Activated gamma-delta T cell treated with Interleukin-2 at 50 U/mL for 16 hours (primary cell): ENCODE measurements at places on chromosomes 3 and 15.

- DNase-seq, result no peak
Measured at GRCh38 chr3:172040981-172041963, 1.9 kb downstream of the FNDC3B start.

- DNase-seq, result no peak
Measured at GRCh38 chr3:116453666-116454346, 8.5 kb upstream of the LSAMP start.

GRCh38 chr3:47741925-47742324 is 39.8 kb downstream of the SMARCC1 start:
- DNase-seq, result no peak

DNA sequence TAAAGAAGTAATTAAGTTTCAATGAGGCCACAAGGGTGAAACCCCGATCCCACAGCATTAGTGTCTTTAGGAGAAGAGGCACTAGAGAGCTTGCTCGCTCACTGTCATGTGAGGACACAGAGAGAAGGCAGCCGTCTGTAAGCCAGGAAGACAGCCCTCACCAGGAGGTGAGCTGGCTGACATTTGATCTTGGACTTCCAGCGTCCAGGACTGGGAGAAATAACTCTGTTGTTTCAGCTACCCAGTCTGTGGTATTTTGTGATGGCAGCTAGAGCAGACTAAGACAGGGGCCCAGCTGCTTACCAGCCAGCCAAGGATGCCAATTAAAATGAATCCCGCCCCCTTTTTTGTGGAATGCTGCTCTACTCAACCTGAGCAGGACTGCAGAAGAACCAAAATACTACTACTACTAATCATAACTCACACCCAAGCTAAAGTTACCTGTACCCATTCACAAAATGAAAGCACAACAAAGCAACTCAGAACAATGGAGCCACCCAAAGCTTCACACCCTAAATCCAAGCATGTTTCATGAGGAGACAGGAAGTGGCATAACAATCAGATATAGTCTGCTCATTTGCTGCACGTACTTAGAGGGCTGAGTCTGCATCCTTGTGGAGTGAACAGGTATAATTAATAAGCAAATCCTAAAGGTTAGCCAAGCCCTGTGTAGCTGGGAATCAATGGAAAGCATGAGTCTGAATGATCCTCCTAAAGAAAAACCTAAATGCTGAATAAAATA is 35.6 kb upstream of the RHCG start:
- no peak for DNase-seq

GRCh38 chr3:82654708-82655107 is 893.3 kb upstream of the GBE1 start:
- no peak for DNase-seq

DNA sequence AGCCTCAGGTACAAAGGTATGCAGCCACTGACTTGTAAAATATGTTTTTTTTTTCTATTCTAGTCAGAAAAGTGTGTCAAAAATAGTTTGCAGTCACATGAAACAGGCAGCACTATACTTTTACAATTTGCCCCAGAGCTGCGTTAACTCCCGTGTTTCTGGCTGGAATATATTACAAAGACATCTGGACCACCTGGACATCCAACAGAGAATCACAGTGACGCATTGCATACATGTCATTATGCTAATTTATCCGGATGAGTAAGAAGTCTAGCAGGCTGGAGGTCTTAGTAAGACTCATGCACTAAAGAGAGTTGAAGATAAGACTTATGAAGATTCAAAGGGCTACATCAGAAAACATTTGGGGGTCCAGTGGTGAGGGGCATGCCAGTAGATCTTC is 39.2 kb upstream of the STRIT1 start:
- no peak for DNase-seq

DNA sequence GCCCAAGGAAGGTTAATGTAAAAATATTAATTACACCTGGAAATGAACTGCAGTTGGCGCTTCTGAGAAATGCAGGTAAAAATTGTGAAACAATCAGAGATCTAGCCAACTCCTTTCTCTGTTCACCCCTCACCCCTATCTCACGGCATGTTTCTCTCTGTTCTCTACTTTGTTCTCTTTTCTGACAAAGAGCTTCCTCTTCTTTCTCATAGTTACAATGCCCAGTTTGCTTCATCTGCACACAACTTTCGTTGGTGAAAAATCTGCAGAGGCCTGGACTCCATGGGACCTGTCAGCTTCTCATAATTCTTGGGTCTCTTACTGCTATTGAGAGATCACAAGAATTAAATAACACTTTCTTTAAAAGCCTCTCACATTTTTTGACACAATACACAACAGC is 212.9 kb upstream of the LRRN1 start:
- DNase-seq, result no peak

DNA sequence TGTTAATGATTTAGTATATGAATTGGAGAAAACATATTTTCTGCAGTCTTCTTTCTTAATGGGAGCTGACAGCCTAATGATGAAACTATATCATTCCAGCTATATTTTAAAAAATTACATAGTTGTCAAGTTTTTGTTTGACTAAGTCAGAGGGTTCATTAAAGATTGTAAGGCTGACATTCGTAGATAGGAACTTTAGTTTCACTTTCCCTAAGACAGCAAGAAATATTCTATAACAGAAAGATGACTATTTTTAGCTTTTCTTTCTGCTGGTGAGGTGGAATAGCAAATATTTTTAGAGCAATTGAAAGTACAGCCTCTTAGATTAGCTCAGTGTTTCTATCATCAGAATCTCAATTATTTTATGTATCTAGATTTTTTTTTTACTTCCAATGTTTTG is 60.2 kb downstream of the PIAS1 start:
- DNase-seq, result no peak

DNA sequence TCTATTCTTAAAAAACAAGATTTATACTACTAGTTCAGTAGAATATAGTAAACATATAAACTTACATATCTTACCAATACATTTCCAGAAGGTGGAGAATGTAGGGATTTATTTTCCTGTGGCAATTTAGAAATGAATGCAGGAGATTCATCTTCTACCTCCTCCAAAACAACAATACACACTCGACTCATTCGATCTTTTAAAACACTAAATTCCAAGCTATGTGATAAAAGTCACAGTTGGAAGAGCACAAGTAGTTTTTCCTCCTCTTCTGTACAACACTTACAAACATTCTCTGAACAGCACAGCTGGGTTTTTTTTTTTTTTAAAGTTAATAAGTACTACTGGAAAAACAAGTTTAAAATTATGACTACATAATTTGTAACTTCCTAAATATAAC is 1.4 kb downstream of the ANKRD28 start:
- DNase-seq, result no peak

GRCh38 chr15:29959384-29960137 is 123.2 kb upstream of the GOLGA8J start:
- DNase-seq, result no peak

GRCh38 chr15:35470441-35470840 is 75.5 kb downstream of the DPH6 start:
- no peak for DNase-seq

DNA sequence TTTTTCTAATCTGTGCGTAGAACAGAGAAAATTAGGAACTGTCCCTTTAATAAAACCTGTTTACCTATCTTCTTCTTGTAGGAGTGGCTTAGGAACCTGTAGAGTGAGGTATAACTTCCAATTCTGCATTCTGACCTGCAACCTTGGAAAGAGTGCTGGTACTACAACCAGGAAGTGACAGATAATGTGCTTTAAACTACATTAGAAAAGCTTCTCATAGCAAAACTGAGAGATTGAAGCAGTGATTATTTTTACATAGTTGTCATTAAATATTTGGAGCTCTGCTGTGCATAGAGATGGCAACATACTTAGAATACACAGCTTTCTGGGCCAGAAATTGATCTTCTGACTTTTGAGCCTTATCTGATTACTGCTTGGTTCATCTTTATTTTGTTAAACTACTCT is 50.4 kb upstream of the ZDHHC23 start:
- no peak for DNase-seq

- DNase-seq, result no peak
Measured at GRCh38 chr15:92693691-92694331, 38.2 kb upstream of the FAM174B start.

GRCh38 chr15:32866454-32867312 is 148.9 kb downstream of the GREM1 start:
- DNase-seq, result no peak

GRCh38 chr15:69679623-69680228 is 227.1 kb downstream of the RPLP1 start:
- DNase-seq, result peak; percentile 27

GRCh38 chr15:66780172-66780972 is 78.3 kb downstream of the SMAD6 start:
- no peak for DNase-seq

- DNase-seq, result no peak
Measured at GRCh38 chr15:40137303-40138200, 23.3 kb upstream of the BUB1B start.

- DNase-seq, result no peak
Measured at GRCh38 chr3:48463703-48464102, 17.2 kb downstream of the ATRIP start.

DNA sequence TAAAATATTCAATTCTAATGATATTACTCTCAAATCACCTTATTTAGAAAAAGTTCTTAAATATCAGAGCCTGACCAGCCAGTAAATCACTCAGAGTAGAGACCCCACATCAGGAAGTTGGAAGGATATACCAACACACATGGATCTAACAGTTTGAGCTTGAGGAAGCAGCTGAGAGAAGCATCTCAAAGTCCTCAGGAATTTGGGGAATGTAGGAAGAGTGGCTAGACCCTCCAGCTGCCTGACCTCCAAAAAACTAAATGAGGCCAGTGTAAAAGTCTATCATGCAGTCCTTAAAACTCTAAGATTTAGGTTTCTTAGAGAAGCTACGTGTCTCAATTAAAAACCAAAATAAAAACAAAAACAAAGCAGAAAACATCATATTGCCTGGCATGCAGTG is 55.4 kb downstream of the SETD2 start:
- no peak for DNase-seq

- DNase-seq, result no peak
Measured at GRCh38 chr15:82933576-82933975, 18.9 kb downstream of the HOMER2 start.

- DNase-seq, result no peak
Measured at GRCh38 chr15:89018207-89018606, 70.0 kb upstream of the ABHD2 start.

- no peak for DNase-seq
Measured at GRCh38 chr3:128100638-128101037, 23.0 kb downstream of the RUVBL1 start.

- no peak for DNase-seq
Measured at GRCh38 chr3:186719945-186720739, 3.0 kb downstream of the KNG1 start.

GRCh38 chr3:122313281-122313680 is 11.8 kb upstream of the CSTA start:
- no peak for DNase-seq

DNA sequence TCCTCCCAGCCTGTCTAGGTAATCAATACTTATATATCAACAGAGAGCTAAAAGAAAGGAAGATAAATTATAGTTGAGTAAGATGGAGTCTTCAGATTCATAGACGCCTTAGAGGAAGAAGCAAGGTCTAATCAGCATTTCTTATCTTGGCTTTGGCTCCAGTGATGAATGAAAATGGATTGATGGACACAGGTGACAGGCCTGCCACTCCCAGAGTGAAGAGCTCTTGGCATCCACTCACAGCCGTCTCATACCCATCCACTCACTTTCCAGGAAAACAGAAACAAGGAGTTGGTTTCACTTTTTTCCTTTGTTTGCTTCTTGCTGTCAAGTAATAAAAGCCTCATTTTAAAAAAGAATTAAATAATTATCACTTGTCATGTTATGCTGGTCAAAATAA is 168.2 kb downstream of the MFSD1 start:
- no peak for DNase-seq

DNA sequence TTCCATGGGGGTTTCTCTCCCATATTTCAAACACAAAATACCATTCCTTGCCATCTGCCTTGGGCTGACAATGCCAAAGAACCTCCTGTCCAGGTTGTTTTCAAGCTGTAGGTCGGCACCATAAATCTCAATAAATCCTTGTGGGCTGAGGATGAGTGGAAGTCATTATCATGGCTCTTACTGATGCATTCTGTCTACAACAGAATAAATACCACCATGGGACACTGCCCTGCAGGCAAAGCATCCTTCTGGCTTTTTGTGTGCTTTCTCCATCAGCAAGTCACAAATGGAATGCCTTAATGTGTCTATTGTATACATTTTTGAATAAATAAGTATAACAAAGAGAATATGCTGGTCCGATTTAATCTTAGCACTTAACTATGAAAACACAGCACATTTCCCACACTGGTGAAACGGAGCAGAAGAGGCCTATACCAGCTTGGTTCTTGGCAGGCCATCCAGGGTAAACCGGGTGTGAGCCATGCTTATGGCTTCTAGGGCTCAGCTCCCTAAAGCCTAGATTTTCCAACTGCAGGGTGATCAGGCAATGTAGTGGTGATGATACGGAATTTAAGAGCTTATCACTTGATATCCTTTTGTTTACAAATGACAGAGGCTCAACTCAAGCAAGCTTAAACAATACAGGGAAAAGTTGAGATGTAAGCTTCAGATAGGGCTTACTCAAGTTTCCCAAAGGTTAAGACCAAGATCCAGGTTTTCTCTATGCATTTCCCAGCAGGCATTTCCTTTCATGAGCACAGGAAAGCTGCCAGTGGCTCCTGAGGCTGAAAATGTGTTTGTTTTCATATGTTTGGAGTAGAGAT is 133.2 kb upstream of the LRTM1 start:
- DNase-seq, result no peak

- DNase-seq, result no peak
Measured at GRCh38 chr3:29285471-29286071, 4.7 kb downstream of the RBMS3 start.

DNA sequence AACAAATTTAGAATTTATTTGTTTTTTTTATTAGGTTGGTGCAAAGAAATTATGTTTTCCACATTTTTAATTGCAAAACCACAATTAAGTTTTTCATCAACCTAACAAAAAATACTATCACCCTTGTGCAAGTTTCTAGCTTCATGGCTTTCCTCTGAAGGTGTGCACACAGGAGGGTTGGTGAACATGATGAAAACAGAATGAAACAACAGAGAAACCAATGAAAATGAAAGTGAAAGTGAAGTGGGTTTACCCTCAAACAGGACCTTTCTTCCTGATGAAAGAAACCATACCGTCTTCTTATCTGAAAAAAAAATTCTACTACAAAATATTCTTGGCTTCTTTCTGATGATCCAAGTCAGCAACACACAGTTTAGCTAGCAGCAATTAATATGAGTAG is 71.9 kb upstream of the FEZF2 start:
- DNase-seq, result no peak

- DNase-seq, result no peak
Measured at GRCh38 chr3:146191051-146191450, 30.1 kb upstream of the PLOD2 start.
